ENCODE measurements at places on chromosomes 4 and X.

- DNase-seq, result no peak
Measured at GRCh38 chrX:132486599-132487178, 2.1 kb downstream of the MBNL3 start.

DNA sequence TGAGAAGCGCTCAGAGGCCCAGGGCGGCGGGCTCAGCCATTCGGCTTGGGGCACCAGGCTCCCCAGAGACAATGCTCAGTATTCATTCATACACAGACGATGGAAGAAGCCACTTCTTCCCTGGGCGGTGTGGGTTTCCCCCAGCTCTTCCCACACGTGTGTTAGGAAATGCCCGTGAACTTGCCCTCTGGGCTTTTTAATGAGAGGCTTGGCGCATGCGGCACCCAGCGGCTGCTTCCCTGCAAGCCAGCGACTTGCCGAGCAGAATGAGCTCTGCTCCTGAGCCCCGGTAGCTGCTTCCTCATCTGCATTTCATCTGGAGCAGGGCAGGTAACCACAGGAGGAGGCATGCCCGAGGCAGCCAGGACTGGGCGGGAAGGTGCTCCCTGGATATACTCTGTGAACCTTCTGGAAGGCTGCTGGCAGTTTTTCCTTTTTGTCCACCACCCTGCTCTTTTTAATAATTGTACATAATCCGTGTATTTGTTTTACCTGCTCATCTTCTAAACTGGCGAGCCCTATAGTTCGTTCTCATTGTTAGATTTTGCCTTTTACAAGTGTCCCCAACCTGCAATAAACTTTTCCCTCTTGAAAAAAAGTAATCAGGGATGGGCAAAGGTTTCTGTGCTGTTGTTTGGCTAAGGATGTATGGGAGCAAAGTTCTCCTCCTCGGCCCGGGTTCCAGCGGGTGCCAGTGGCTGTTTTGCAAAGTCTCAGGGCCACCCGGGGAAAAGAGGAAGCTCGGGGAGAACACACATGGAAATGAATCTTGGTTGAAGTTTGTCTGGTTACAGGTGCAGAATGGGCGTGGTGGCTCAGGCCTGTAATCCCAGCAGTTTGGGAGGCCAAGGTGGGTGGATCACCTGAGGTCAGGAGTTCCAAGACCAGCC, 178.8 kb downstream of the DCLK2 start:
- DNase-seq, result no peak

GRCh38 chr4:61195101-61195500, 5.0 kb upstream of the ADGRL3 start:
- DNase-seq, result no peak

DNA sequence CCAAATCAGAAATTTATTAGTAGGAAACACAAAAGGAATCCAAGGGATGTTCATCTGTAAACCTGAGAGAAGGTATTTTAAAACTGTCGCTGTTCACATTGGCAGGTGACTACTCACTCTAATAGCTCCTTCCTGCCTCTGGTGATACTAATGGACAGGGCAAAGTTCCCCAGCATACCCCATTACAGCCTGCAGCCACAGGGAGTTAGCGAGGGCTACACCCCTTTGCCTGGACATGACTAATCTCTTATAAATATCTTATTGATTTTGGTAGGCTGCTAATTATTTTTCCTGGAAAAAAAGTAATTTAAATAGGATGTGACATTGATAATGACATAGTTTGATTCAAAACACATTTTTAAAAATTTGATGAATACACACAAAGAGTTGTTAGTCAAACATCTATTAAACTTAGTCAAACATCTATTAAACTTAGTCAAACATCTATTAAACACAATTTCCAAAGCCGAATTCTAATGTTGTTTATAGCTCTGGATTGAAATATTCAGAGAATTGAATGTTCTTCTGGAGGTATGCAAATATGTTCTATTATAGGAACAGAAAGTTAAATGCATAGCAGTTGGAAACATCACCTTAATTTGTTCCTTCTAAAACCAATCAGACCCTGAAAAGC, 83.0 kb upstream of the CBR4 start:
- DNase-seq, result no peak

Measured in NCI-H2029 (cell line).